ENCODE measurements at places on chromosomes 12 and 14.

DNA sequence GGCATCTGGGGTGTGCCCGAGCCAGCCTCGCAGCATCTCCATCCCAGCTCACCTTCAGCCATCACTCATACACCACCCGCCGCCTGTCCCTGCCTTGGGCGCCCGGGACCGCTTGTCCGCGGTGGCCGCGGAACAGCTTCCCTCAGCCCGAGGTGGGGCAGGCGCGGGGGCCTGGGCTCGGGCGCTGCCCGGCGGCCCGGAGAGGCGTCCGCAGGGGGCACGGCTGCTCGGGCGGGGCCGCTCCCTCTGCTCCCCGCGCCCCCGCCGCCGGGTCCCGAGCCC, 430 bp downstream of the SLC41A2 start:
- peak; percentile 12 for DNase-seq

DNA sequence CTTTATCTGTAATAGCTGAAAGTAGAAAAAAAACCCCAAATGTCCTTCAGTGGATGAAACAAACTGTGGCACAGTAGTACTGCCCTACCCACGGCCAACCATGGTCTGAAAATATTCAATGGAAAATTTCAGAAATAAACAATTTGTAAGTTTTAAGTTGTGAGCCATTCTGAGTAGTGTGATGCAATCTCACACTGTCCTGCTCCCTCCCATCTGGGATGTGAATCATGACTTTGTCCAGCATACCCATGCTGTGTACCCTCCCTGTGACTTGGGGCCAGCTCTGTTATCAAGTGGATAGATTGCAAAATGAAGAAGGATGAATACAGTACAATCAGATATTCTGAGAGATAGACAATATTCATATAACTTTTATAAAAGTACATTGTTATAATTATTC, 106.2 kb downstream of the SMOC1 start:
- no peak for DNase-seq

DNA sequence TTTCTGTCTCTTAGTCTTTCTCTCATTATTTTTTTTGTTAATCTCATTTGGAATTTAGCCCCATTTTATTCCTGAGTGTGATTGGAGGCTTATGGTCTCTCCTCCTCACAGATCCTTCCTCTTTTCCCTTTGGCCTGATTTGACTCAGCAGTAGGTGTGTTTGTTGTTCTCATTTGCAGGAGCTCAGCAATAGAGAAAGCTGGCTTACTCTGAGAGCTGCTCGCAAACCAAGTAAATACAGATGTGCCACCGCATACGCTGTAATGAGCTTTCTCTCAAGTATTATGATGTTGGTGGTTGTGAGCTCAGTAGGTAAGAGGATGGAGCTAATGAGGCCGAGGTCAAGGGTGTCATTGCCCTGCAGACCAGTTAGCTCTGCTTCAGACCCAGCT, 206.5 kb downstream of the ETV6 start:
- no peak for DNase-seq

DNA sequence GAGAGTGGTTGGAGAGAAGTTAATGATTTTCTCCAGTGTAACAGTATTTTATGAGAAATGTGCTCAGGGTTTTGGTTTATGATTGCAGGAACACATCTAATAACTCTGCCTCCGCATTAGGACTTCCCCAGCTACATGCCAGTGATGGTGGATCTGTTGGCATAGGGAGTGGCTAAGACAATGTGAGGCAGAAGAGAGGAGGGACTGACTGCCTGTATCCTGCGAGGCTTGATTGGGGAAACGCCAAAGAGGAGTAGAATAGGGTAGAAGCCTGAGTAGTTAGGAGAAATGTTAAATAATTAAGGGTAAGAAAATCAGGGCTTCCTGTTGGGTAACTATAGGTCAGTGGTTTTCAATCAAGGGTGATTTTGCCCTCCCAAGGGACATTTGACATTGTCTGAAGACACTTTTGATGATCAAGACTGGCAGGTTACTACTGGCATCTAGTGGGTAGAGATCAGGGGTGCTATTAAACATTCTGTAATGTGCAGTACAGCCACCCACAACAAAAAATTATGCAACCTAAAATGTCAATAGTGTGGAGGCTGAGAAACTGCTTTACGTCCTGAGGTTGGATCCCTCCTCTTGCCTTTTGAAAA, 12.8 kb downstream of the TDG start:
- DNase-seq: no peak

Data from SHP77 (cell line).